ENCODE measurements at places on chromosomes 4 and X. TPM values are rescaled to one million over a fixed set of nuclear protein-coding genes. Genes with fewer than 3 reads are reported as not detected.

The RTL5 gene
- 0.65 TPM for polyA plus RNA-seq

The GC gene
- polyA plus RNA-seq: not detected

The TEX11 gene
- not detected for polyA plus RNA-seq

The CLTRN gene
- 1.4 TPM for polyA plus RNA-seq

The FMR1NB gene
- not detected for polyA plus RNA-seq

The ERCC6L gene
- 5.1 TPM for polyA plus RNA-seq

The OCIAD2 gene
- polyA plus RNA-seq: 203 TPM

The SCFD2 gene
- 16.2 TPM for polyA plus RNA-seq

The MTCP1 gene
- polyA plus RNA-seq: 0.65 TPM

The GSX2 gene
- not detected for polyA plus RNA-seq

The HERC3 gene
- 12.3 TPM for polyA plus RNA-seq

The PAGE4 gene
- polyA plus RNA-seq: not detected

The KCNE5 gene
- 0.27 TPM for polyA plus RNA-seq

The POF1B gene
- polyA plus RNA-seq: 1.3 TPM

The SLC2A9 gene
- 65.5 TPM for polyA plus RNA-seq

The VEGFD gene
- 0.06 TPM for polyA plus RNA-seq

The XK gene
- 0.26 TPM for polyA plus RNA-seq

The GASK1B gene
- polyA plus RNA-seq: 8.1 TPM

The PPEF2 gene
- not detected for polyA plus RNA-seq

The C1QTNF7 gene
- polyA plus RNA-seq: not detected

The SMPX gene
- polyA plus RNA-seq: not detected

The TBX22 gene
- polyA plus RNA-seq: not detected

The CCDC120 gene
- 12.6 TPM for polyA plus RNA-seq

The YY2 gene
- 0.71 TPM for polyA plus RNA-seq

The SPATA18 gene
- polyA plus RNA-seq: 12.1 TPM

The ACSL4 gene
- 37.5 TPM for polyA plus RNA-seq

The MAOB gene
- polyA plus RNA-seq: 2.4 TPM

The SLC9B1 gene
- 0.08 TPM for polyA plus RNA-seq

The RENBP gene
- not detected for polyA plus RNA-seq

The TMEM255A gene
- 0.43 TPM for polyA plus RNA-seq

The GAGE13 gene
- polyA plus RNA-seq: not detected

The ARHGEF6 gene
- 0.10 TPM for polyA plus RNA-seq

The ABLIM2 gene
- polyA plus RNA-seq: 0.87 TPM

The CT45A10 gene
- polyA plus RNA-seq: not detected

The CSAG1 gene
- polyA plus RNA-seq: not detected

The SPANXN4 gene
- not detected for polyA plus RNA-seq

The CFI gene
- polyA plus RNA-seq: 0.26 TPM

The TRIM2 gene
- 11.0 TPM for polyA plus RNA-seq

The SLITRK2 gene
- not detected for polyA plus RNA-seq

The ARHGAP36 gene
- polyA plus RNA-seq: not detected
